ENCODE measurements at places on chromosomes 3 and 15.

- peaks cover 6% of the 10 kb centered on the region for H3K27me3 ChIP-seq
- H3K27ac ChIP-seq = no peak overlapping the region
- no peak overlapping the region for H3K4me3 ChIP-seq
- no peaks in the 10 kb centered on the region for H3K36me3 ChIP-seq
- no peak for DNase-seq
These were observed 242.2 kb downstream of the ABHD5 start for GRCh38 chr3:43932921-43933320.

DNA sequence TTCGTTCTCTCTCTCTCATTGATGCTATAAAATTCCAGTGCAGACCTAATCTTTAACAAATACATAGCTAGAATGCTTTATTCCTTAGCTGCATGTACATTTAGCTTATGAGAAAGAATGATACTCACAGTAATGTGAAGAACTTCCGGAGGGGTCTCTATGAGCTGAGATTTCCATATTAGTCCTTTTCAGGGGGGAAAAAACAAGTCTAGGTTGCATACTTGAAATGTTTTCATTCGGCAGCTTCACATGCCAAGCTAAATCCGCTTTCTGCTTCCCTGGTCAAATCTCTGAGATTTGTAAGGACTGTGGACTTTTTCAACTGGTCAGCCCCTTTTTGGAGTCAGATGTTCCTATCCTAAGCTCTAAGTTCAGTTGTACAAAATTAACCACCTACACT lies 111.5 kb upstream of the COL8A1 start:
- no peaks in the 10 kb centered on the region for H3K36me3 ChIP-seq
- no peaks in the 10 kb centered on the region for H3K4me1 ChIP-seq
- H3K27me3 ChIP-seq = no peaks in the 10 kb centered on the region
- no peak overlapping the region for H3K4me3 ChIP-seq
- no peak for DNase-seq

DNA sequence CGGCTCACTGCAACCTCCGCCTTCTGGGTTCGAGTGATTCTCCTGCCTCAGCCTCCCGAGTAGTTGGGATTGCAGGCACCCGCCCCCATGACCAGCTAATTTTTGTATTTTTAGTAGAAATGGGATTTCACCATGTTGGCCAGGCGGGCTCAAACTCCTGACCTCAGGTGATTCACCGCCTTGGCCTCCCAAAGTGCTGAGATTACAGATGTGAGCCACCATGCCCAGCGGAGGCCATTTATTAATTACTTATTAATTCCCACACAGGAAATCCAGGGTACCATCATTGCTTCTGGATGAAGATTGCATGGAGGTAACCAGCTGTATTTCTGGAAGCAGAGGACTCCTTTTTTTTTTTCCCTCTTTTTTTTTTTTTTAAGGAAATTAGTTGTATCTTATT lies 37.8 kb downstream of the MAP4 start:
- H3K36me3 ChIP-seq = peaks cover 4% of the 10 kb centered on the region
- no peaks in the 10 kb centered on the region for H3K4me1 ChIP-seq
- no peak for DNase-seq
- no peaks in the 10 kb centered on the region for H3K27me3 ChIP-seq
- no peak overlapping the region for H3K27ac ChIP-seq

GRCh38 chr3:117628823-117629291 lies 919.3 kb downstream of the TUSC7 start:
- DNase-seq = peak; percentile 20
- peaks cover 2% of the 10 kb centered on the region for H3K4me1 ChIP-seq
- no peaks in the 10 kb centered on the region for H3K36me3 ChIP-seq
- no peak overlapping the region for H3K4me3 ChIP-seq
- no peak overlapping the region for H3K27ac ChIP-seq
- no peaks in the 10 kb centered on the region for H3K27me3 ChIP-seq

DNA sequence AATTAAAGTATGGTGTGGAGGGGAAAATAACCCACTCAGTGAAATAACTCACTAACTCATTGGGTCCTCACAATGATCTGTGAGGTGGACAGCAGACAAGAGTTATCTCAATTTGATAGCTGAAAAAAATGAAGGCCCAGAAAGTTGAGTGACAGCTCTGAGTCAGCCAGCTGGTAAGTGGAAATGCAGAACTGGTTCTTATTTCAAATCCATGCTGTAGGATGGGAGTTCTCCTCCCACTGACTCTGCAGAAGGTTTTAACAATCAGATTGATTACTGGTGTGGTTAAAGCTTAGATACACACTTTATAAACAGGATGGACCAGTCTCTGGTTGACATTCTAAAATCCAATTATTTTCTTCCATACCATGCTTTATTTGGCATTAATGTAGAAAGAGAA lies 87.0 kb upstream of the LMOD3 start:
- H3K4me1 ChIP-seq = peaks cover 6% of the 10 kb centered on the region
- H3K36me3 ChIP-seq = peaks cover 6% of the 10 kb centered on the region
- no peak overlapping the region for H3K27ac ChIP-seq

- H3K27me3 ChIP-seq = no peaks in the 10 kb centered on the region
- DNase-seq = no peak
- H3K27ac ChIP-seq = no peak overlapping the region
- no peaks in the 10 kb centered on the region for H3K36me3 ChIP-seq
These were observed 11.3 kb downstream of the NRROS start for GRCh38 chr3:196650740-196651311.

DNA sequence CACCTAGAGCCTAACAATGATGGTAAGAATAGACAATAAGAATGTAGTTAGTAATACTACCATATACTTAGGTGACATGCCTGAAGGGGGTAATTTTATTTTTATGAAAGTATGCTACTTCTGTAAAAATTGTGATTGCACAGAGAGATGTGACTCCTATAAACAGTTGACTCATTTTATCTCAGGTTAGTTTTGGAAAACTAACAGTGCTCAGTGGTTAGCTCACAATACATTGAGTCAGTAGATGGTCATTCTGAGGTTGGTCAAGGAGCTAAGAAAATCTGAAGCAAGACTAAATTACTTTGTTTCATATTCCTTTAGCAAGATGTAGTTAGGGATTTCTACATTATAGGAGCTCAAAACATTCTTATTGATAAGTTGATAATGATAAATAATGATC lies 271.0 kb downstream of the EDEM1 start:
- no peaks in the 10 kb centered on the region for H3K27me3 ChIP-seq
- no peak for DNase-seq

DNA sequence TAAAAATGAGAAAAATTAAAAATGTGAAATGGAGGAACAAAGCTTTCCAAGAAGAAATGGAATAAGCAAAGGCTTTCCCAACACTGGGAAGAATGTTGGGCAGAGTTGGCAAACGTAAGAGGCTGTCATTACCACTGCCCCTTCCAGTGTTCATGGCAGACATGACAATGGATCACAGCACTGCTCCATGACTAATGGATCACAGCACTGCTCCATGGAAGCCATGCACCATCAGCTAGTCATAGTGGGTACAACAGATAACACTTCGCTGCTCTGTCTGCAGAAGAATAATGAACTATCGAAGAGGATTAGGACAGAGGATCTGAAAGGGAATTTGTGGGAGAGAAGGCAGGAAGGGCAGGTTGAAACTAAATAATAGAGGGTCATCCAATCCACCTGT lies 5.0 kb downstream of the CAV3 start:
- H3K4me1 ChIP-seq = peaks cover 12% of the 10 kb centered on the region
- no peaks in the 10 kb centered on the region for H3K27me3 ChIP-seq
- no peak overlapping the region for H3K27ac ChIP-seq
- no peak for DNase-seq
- H3K4me3 ChIP-seq = no peak overlapping the region

GRCh38 chr3:190183121-190183520 lies 62.4 kb upstream of the P3H2 start:
- H3K27ac ChIP-seq = no peak overlapping the region
- H3K36me3 ChIP-seq = no peaks in the 10 kb centered on the region
- no peaks in the 10 kb centered on the region for H3K4me1 ChIP-seq
- peak; percentile 17 for DNase-seq
- H3K27me3 ChIP-seq = no peaks in the 10 kb centered on the region

GRCh38 chr3:103705641-103706040 lies 1270.8 kb downstream of the ZPLD1 start:
- no peaks in the 10 kb centered on the region for H3K27me3 ChIP-seq
- no peak for DNase-seq
- H3K27ac ChIP-seq = no peak overlapping the region
- H3K4me1 ChIP-seq = no peaks in the 10 kb centered on the region

DNA sequence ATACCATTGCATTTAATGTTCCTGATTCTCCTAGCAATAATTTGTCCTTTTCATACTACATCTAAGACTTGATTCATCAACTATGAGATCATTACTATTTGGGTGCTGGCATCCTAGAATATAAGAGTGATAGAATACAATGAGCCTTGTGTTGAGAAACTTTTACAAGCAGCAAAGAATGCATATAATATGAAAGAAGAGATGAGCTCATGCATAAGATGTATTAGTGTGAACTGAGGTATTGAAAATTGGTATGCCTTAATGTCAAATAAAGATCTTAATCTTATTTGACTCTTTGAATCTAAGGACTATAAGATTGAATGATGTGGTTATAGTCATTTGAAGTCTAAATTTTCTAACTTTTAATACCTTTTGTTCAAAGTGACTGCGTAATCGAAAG lies 220.0 kb upstream of the ARHGEF26 start:
- H3K4me3 ChIP-seq = no peak overlapping the region
- no peaks in the 10 kb centered on the region for H3K27me3 ChIP-seq
- H3K27ac ChIP-seq = no peak overlapping the region
- H3K4me1 ChIP-seq = no peaks in the 10 kb centered on the region
- no peak for DNase-seq
- no peaks in the 10 kb centered on the region for H3K36me3 ChIP-seq

DNA sequence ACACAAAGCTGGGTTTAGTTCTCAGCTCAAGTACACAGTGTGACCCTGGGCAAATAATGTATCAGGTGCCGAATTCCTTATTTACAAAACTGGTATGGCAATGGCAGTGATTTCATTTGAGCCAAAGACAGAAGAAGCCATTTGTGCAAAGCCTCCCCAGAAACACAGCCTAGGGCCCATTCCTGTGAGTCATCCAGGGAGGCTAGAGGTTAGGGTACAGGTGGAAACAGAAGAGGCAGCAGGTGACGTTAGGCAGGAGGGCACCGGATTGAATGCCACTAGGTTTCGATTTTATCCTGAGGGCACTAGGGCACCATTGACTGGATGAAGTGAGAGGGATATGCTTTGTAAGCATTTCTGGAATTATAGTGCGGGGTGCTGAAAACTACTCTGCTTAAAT lies 766.9 kb upstream of the NR2F2 start:
- H3K4me3 ChIP-seq = no peak overlapping the region
- no peaks in the 10 kb centered on the region for H3K36me3 ChIP-seq
- no peak overlapping the region for H3K27ac ChIP-seq
- H3K27me3 ChIP-seq = no peaks in the 10 kb centered on the region

DNA sequence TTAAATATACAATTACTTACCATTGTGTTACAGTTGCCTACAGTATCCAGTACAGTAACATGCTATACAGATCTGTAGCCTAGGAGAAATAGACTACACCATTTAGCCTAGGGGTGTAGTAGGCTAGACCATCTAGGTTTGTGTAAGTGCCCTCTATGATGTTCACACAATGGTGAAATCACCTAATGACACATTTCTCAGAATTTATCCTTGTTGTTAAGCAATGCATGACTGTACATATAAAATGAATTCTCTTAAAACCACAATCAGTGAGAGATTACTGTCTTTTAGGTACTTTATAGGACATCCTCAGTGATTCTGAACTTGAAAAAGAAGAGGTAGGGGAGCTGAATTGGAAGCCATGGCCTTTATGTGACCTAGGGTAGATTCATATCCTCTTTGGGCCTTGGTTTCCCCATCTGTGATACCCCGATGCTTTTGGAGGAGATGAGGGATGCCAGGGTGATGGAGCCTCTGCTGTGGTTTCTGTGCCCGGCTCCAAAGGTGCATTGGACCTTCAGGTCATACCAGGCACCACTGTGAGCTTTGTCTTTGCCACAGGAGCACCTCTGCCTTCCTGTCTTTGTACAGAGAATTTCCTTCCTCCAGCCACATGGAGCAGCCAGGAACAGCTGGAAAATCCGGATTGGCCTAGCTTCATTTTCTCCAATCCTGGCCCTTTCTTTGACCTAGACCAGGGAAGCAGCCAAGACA lies 51.9 kb upstream of the FLNB start:
- DNase-seq = no peak
- H3K4me1 ChIP-seq = peaks cover 35% of the 10 kb centered on the region
- H3K4me3 ChIP-seq = no peak overlapping the region
- no peaks in the 10 kb centered on the region for H3K36me3 ChIP-seq

DNA sequence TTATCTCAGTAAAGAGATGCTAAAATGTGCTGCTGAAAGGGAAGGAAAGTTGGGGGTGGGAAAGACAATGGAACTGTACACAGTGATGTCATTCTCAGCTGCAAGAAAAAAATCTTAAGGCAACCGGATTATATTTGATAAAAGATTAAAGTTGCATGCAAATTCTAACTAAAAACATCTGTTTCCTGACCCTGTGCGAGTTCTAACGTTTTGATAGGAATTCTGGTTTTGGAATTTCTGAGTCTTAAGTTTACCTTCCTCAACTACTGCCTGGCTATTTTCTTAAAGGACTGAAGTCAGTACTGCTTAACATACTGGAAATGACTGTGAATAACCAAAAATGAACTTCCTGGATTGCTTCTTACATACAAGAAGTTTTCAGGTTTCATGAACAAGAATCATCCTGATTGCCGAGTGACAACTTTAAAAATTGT lies 115.5 kb downstream of the SLC25A26 start:
- H3K4me3 ChIP-seq = no peak overlapping the region
- no peaks in the 10 kb centered on the region for H3K27me3 ChIP-seq
- H3K36me3 ChIP-seq = no peaks in the 10 kb centered on the region
- no peak overlapping the region for H3K27ac ChIP-seq
- H3K4me1 ChIP-seq = no peaks in the 10 kb centered on the region

DNA sequence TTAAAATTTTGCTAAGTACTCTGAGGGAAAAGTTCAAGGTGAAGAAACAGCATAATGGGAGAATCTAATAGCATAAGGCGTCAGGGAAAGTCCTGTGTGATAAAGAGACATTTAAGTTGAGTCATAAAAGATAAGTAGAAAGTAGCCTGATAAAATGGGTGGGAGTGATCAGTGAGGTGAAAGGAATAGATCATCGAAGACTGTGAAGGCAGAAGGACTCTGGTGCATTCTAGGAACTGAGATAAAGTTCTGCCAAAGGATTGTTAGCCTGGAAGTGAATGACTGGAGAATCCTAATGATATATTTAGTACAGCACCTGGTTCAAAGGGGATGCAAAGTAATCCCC lies 149.9 kb downstream of the CFAP20DC start:
- no peaks in the 10 kb centered on the region for H3K36me3 ChIP-seq
- no peaks in the 10 kb centered on the region for H3K4me1 ChIP-seq
- no peak for DNase-seq
- H3K27me3 ChIP-seq = peaks cover 10% of the 10 kb centered on the region
- no peak overlapping the region for H3K4me3 ChIP-seq
- no peak overlapping the region for H3K27ac ChIP-seq

- no peaks in the 10 kb centered on the region for H3K4me1 ChIP-seq
- DNase-seq = no peak
- no peaks in the 10 kb centered on the region for H3K36me3 ChIP-seq
- no peak overlapping the region for H3K27ac ChIP-seq
- no peak overlapping the region for H3K4me3 ChIP-seq
- H3K27me3 ChIP-seq = no peaks in the 10 kb centered on the region
These were observed 90.6 kb downstream of the SOX14 start for GRCh38 chr3:137854533-137855261.

- no peak overlapping the region for H3K27ac ChIP-seq
- no peaks in the 10 kb centered on the region for H3K27me3 ChIP-seq
- H3K4me1 ChIP-seq = peaks cover 20% of the 10 kb centered on the region
These were observed 7.0 kb downstream of the SEMA6D start for GRCh38 chr15:47724346-47724745.

- no peak overlapping the region for H3K4me3 ChIP-seq
- H3K27me3 ChIP-seq = peaks cover 91% of the 10 kb centered on the region
- H3K27ac ChIP-seq = no peak overlapping the region
- peaks cover 13% of the 10 kb centered on the region for H3K4me1 ChIP-seq
- no peak for DNase-seq
- no peaks in the 10 kb centered on the region for H3K36me3 ChIP-seq
These were observed 913 bp upstream of the WNT7A start for GRCh38 chr3:13880811-13881156.
